DMS 273 treated with DMSO at 0.1 percent for 48 hours (cell line): ENCODE measurements at places on chromosomes 2 and 18.

GRCh38 chr18:12394428-12394827 lies 13.3 kb upstream of the PRELID3A start:
- no peak for DNase-seq

GRCh38 chr18:71293322-71293721 lies 1004.5 kb downstream of the SOCS6 start:
- no peak for DNase-seq

DNA sequence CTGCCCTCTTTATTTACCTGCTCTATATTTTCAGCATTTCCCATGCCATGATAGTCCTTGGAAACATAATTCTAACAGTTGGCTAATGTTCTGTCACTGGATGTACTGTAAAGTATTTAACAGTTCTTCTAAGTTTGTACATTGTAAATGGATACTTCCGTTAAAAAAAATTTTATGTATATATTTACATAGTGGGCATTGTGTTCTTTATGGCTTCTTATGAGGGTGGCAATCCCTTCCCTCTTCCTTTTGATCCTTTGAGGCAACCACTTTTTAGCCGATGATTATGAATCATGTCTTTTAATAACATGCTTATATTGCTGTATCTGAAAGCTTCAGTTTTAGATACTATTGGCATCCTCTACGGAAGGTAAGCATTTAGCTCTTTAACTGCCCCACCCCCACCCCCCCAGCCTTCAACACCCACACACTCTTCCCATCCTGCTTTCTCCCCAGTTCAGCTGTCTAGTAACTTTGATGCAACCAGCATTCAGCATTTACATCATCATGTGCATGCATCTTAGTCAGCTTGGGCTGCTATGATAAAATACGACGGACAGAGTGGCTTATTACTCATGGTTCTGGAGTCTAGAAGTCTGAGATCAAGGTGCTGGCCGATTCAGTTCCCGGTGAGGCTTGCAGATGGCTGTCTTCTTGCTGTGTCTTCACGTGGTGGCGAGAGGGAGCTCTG lies 21.0 kb upstream of the EDAR start:
- DNase-seq, result no peak

GRCh38 chr2:3491716-3492474 lies 27.4 kb downstream of the ADI1 start:
- DNase-seq, result no peak

DNA sequence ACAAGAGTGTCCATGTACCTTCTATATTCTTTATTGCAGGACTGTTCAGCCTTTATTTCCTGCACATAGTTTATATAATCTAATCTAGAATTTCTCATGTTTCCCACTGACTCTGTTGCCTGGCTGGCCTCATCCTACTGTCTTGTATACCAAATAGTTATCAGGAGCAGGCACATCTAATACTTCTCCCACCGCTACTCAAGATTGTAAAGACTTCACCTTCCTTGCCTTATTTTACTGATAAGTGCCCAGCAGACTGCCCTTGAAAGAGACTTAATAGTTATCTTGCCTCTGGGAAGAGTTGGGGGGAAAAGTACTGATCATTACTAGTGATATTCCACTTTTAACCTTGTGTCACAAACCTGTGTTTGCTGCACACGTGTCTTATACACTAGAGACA lies 26.1 kb upstream of the AAK1 start:
- DNase-seq, result no peak

DNA sequence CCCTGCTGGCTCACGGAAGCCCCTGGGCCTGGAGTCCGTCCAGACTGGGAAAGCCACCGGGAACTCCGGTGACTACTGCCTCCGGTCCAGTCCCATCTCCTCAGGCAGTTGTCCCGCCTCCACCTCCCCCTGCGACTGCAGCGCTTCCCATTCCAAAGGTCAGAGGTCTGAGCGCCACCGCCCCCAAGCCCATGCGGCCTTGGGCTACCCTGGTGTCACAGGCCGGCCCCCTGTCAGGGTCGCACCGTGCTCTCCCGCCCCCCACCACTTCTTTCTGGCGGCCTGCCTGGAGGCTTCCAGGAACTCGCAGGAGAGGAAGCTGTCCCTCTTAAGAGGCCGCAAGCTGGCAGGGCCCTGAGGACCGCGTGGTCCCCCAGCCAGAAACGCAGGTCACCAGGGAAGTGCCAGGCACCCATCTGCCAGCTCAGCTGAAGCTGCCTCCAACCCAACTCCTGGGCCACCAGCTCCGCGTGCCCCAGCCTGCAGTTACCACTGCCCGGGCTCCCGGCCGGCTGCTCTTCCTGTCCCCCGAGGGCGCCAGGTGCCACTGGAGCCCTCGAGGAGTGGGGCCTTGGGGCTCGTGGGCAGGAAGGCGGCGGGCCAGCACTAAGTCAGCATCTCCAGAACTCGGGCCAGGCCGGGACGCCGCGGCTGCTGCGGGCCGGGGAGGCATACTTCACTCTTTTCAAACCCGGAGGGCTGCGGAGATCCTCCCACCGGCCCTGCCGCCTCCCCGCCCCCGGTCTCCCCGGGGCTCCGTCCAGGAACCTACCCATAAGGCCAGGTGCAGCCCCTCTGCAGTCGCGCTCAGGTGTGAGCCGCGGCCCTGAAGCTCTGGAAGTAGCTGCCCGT lies 83.3 kb upstream of the POMC start:
- no peak for DNase-seq

DNA sequence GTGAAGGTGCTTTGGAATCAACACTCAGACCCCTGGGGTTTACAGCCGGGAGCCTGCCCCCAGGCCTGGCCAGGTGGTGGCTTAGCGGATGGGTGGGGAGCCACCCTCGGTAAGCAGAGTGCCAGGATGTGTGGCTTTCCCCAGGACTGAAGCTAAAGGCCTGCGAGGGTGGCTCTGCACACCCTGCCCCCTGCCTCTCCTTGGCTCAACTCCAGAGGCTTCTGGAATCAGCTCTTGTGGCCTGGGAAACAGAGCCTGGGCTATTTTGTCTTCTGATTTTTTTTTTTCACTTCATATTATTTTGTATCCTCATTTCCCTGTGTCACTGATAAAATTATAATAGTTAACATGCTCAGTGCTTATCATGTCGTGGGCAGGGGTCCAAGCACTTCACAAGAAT lies 79.8 kb downstream of the RHOB start:
- DNase-seq, result no peak

GRCh38 chr2:126655051-126655450 lies 907 bp upstream of the GYPC start:
- no peak for DNase-seq

GRCh38 chr2:234981197-234982095 lies 29.6 kb downstream of the SH3BP4 start:
- no peak for DNase-seq

DNA sequence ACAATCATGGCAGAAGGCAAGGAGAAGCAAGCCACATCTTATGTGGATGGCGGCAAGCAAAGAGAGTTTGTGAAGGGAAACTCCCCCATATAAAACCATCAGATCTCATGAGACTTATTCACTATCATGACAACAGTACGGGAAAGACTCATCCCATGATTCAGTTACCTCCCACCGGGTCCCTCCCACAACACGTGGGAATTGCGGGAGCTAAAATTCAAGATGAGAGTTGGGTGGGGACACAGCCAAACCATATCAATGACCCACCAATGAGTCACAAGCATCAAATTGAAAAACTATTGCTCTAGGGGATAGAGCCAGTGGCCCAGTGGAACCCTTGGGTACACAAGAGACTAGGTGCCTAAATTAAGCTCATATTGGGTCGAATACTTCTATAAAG lies 157.4 kb downstream of the FBXO15 start:
- DNase-seq, result no peak

- no peak for DNase-seq
These were observed 124.7 kb upstream of the GATA6 start for GRCh38 chr18:22044474-22045220.

GRCh38 chr2:190408538-190409271 lies 550 bp downstream of the MFSD6 start:
- DNase-seq, result peak; percentile 48

DNA sequence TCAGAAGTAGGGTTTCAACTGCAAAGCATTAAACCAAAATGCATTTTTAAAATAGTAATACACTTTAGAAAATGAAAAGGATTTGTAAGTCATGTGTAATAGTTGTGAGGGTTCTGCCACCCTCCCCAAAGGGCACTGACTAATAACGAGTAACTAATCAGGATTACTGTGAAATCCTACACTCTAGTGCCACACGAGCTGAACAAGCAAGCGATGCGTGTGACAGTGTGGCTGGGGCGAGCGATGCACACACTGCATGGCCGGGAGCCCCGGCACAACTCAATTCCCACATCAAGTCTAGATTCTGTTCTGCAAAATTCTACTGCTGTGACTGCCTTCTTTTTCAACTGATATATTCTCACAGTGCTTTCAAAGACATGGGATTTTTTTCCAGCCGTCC lies 156.4 kb downstream of the SEPTIN10 start:
- no peak for DNase-seq

- no peak for DNase-seq
These were observed 109.1 kb downstream of the HAUS1 start for GRCh38 chr18:46213295-46213694.

DNA sequence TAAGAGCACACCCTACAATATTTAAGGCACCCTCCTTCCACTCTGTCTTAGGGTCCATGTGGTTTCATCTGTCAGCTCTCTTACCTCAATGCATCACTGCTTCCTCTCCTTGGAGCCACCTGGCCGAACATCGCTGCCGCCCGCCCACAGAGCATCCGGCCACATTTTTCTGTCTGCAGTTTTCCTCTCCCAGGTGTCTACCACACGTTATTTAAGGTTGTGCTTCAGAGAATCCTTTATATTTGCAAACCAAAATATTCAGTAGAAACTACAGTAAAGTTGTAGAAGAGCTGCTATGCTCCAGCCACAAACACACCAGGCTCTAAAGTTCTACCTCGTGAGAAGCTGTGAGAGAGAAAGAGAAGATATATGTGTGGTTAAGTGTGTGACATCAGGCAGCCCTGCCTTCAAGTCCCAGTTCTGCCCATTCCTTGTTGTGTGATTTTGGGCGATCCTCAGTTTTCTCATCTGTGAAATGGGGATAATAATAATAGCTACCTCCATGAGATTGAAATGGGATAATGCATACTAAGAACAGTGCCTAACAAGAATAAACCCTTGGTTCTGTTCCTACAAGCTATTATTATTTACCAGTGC lies 4.9 kb upstream of the STK17B start:
- no peak for DNase-seq

DNA sequence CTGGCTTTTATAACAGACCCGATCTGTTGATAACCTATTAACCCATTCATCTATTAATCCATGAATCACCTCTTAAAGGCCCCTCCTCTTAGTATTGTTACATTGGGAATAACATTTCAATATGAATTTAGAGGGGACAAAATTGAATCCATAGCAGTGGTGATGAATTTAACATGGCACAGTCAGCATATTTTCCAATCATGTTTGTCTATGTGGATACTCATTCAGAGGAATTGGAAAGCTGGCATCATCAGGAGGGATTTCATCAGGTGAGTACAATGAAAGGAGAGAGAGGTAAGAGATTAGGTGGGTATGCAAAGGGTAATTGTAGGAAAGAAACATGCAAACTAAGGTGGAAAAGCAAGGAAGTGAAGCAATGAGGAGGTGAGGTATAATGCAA lies 275.1 kb upstream of the STON1 start:
- no peak for DNase-seq

DNA sequence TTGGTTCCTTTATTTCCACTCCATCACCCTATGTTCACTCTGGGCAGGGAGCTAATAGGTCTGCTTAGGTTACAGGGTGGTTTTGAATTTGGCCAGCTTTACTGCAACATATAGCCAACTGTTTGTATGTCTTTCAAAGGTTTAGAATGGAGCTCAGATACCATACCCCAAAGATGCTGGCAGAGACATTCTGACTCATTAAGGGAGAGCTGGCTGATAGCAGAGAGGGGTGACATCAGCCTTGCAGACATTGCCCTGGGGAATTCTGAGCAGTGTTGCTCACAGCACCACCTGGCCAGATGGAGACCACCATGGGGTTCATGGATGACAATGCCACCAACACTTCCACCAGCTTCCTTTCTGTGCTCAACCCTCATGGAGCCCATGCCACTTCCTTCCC lies 2.1 kb downstream of the PROKR1 start:
- DNase-seq, result no peak

DNA sequence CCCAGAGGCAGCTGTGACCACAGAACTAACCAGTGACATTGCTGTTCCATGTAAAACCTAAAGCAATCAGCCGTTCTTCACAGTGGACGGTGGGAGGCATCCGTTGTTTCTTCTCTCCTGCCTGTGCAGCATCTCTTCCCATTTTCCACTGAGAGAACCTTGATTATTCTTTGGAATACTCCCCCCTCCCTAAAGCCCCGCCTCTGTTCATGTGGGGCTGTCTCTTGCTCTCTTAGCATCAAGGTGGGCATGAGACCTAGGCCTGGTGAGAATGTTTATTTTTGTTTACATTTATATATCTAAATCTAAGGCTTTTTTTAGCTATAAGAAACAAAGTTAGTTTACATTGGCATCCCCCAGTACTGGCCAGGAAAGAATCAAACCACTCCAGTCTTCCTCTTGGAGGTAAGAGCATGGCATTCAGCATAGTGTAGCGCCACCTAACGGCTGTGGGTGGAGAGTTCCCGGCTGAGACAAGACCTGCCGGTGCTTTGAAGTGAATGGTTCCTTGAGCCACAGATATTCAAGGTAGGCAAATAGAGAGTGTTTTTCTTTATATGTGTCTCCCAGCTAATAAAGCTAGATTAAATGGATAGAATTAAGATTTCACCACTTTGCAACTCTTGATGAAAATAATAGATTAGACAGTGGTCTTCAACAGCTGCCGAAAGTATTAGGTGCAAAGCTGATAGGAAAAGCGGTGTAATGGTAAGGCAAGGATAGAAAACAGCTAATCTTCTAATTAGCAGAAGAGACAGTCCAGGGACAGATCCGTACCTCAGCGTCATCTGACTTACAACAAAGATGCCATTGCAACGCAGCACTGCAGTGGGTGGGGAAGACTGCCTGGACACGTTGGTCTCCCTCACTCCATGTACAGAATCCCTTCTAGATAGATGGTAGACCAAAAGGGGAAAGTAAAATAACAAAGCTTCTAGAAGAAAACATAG lies 219.6 kb upstream of the RAB12 start:
- no peak for DNase-seq

GRCh38 chr2:121626777-121627524 lies 22.3 kb downstream of the CLASP1 start:
- DNase-seq, result no peak

DNA sequence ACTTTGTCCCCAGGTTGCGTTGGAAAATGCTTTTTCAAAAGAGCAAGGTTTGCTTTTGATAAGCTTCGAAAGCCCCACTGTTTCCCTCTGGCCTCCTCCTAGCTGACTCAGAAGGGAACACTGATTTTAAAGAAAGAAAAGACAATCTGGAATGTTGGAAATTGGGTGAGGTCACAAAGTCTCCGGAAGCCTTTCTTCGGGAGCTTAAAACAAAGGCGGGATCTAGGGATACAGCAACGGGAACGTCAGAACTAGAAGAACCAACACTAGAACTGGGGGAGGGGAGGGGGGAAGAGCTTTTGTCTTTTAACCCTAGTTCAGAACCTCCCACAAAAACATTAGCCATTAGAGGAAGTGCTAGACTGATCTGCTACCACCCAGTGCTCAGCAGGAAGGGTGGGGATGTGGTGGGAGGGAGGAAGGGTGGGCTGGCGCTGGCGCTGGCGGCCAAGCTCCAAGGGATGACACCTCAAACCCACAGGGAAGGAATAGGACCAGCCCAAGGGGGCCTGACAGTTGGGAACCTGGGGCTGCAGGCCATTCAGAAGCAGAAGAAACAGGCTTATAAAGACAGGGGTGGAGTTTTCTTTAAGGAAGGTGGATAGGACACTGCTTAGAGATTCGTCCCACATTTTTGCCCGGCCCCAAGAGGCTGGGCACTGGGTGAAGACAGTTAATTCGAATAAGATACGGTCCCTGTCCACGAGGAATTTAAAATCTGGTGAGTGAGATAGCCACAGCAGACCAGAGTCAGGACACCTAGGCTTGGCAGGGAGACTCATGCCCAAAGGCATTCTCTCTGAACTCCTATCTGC lies 1.7 kb downstream of the TMSB10 start:
- DNase-seq, result no peak
